ENCODE measurements at places on chromosomes 5 and 9.

- DNase-seq = no peak
These were observed 102.8 kb downstream of the SNX18 start for GRCh38 chr5:54620141-54620933.

DNA sequence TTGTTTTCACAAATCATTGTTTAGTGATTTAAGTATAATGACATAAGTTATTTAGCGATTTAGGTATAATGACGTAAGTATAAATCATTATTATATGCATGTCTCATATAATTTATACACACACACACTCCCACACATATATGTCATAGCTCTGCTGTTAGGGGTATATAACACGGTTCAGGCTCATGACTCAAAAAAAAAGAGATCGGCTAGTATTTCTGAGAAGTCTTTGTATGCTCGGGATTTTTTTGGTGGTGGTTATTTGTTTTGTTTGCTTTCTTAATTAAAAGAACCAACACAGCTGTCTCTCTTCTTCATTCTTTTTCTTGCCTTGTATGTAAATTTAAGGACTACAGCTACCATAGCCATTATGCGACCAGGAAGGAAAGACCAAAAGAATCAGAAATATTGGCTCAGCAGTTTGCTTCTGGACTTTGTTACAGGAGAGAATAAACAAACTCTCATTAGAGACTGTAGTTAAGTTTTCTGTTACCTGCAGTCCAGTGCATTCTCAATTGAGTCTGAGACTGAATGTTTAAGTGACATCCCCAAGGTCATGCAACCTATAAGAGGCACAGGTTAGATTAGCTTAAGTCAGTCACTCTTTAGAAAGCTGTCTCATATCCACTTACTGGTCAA, 83.2 kb upstream of the NREP start:
- DNase-seq = no peak

GRCh38 chr5:175872287-175873087, 1.1 kb downstream of the CPLX2 start:
- no peak for DNase-seq

DNA sequence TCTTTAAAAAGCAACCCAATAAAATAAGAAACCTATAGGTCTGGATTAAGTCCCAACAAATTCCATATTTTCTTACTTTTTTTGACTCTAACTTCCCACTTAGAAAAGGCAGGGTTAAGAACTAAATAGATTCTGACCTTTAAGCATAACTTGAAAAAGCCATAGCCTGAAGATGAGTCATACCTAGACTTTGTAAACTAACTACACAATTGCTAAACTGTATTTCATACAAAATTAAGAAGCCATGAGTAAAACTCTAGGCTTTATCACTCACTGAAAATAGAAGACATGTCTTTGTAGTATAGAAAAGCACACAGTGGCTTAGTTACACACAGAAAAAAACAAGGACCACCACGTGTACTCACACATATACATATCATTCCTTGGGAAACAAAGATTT, 51.5 kb downstream of the MLLT3 start:
- no peak for DNase-seq

DNA sequence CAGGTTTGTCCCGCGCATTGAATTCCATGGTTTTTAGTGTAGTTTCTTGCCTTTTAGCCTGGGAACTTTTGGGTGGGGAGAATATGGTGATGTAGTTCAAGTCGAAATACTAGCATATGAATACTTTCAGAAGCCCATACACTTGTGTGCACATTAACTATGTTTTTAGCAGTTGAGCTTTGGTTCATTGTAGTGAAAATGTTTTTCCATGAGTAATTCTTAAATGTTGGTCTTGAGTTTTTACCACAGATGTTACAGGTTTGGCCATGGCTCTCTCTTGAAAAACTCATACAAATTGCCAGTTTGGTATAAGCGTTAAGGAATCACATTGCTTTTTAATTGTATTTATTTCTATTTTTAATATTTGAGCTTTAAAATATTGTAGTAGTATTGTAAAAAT, 45.6 kb downstream of the TRIO start:
- no peak for DNase-seq

GRCh38 chr5:68215898-68216244, 315 bp downstream of the PIK3R1 start:
- no peak for DNase-seq

- DNase-seq = no peak
These were observed 41.9 kb downstream of the NIM1K start for GRCh38 chr5:43233946-43234345.

DNA sequence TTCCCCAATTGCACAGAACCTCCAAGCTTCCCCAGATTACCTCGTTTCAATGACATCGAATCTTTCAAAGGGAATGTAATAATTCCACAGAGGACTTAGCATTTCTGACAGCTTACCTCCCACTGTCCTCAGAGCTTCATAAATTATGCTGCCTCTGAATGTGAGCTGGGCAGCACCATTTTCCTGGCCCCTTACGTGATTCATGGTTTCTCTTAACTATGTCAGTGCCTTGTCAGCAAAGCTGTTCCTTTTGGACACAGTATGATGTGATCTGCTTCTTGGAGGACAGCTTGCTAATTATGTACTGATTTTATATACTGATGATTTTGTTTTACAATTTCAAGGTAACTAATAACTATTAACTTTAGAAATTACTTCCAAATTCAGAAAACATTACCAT, 27.7 kb upstream of the SSBP2 start:
- no peak for DNase-seq

- no peak for DNase-seq
These were observed 1.5 kb downstream of the RXRA start for GRCh38 chr9:134327671-134328231.

DNA sequence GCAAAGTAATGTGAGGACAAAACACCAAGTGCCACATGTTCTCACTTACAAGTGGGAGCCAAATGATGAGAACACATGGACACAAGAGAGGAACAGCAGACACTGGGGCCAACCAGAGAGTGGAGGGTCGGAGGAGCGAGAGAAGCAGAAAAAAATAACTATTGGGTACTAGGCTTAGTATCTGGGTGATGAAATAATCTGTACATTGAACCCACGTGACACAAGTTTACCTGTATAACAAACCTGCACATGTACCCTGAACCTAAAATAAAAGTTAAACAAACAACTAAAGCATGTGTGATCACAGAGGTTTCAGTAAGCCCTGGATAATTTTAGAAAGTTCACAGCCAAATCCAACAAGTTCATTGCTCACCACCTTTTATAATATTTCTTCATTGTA, 160.1 kb downstream of the TENT4A start:
- DNase-seq = no peak

DNA sequence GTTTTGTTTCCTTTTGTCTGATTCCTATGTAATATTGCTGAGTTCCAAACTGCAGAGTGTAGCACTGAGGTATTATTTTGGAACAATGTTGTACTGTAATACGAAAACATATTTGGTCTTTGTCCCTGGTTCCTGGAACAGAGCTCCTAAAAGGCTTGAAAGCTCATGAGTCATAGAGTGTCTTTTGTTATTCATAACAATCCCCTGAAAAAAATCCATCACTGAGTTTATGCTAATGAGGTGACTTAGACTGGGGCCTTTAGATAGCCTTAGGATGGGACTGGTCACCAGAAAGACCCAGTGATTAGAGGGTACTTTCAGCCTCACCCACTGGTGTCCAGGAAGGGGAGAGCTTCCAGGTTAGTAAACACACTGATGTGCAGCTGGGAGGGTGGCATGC, 132.7 kb upstream of the POU5F2 start:
- no peak for DNase-seq

All from testis (tissue), 5 donors.